Adrenal gland (tissue), 19 donors: ENCODE measurements at places on chromosomes 5 and 9. TPM values are rescaled to one million over a fixed set of nuclear protein-coding genes. Genes with fewer than 3 reads are reported as not detected.

- DNase-seq, result no peak
- H3K36me3 ChIP-seq, result no peaks in the 10 kb centered on the region
- no peak overlapping the region for H3K4me3 ChIP-seq
These were observed 101.5 kb upstream of the GHR start for GRCh38 chr5:42321785-42322184.

- no peak overlapping the region for H3K27ac ChIP-seq
- no peaks in the 10 kb centered on the region for H3K36me3 ChIP-seq
- H3K4me1 ChIP-seq, result no peaks in the 10 kb centered on the region
- H3K4me3 ChIP-seq, result no peak overlapping the region
- peaks cover 5% of the 10 kb centered on the region for H3K27me3 ChIP-seq
These were observed 300.2 kb downstream of the NTRK2 start for GRCh38 chr9:84969736-84970135.

Gene GPR150
- 0.40 TPM for polyA plus RNA-seq

Gene LHX6
- polyA plus RNA-seq, result 1.7 TPM

- H3K4me1 ChIP-seq, result no peaks in the 10 kb centered on the region
- H3K27me3 ChIP-seq, result no peaks in the 10 kb centered on the region
- H3K36me3 ChIP-seq, result no peaks in the 10 kb centered on the region
- peak; percentile 42 for DNase-seq
These were observed 77.0 kb downstream of the CYFIP2 start for GRCh38 chr5:157342822-157343402.

GRCh38 chr9:21806644-21807043 is 4.2 kb downstream of the MTAP start:
- no peaks in the 10 kb centered on the region for H3K27me3 ChIP-seq
- no peak for DNase-seq
- H3K27ac ChIP-seq, result no peak overlapping the region
- H3K4me3 ChIP-seq, result no peak overlapping the region
- H3K36me3 ChIP-seq, result peaks cover 4% of the 10 kb centered on the region
- H3K4me1 ChIP-seq, result peaks cover 25% of the 10 kb centered on the region

Gene PCDHA12
- 0.32 TPM for polyA plus RNA-seq

- no peaks in the 10 kb centered on the region for H3K27me3 ChIP-seq
- DNase-seq, result no peak
- H3K4me3 ChIP-seq, result no peak overlapping the region
- H3K4me1 ChIP-seq, result no peaks in the 10 kb centered on the region
These were observed 118.6 kb downstream of the ADAMTS2 start for GRCh38 chr5:179226696-179227095.

DNA sequence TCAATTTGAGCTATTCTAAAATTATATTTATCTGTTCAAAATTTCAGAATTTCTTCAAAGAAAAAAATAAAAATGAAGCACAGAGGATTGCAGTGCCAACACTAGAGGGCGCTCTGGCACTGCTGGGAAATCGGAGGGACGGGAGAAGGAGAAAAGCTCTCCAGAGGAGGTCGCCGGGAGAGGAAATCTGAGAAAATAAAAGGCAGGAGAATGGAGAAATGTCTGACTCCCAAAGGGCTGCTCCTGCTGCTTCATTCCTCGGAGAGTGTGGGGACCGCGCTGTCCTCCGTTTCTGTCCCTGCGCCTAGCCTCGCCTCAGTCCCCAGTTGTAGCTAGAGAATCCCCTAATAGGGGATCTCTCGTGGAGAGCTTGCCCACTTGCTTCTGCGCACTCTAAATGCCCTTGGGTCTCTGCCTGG is 40.0 kb upstream of the ARSB start:
- no peak overlapping the region for H3K4me3 ChIP-seq
- peak; percentile 69 for DNase-seq
- H3K4me1 ChIP-seq, result no peaks in the 10 kb centered on the region
- H3K27ac ChIP-seq, result no peak overlapping the region

DNA sequence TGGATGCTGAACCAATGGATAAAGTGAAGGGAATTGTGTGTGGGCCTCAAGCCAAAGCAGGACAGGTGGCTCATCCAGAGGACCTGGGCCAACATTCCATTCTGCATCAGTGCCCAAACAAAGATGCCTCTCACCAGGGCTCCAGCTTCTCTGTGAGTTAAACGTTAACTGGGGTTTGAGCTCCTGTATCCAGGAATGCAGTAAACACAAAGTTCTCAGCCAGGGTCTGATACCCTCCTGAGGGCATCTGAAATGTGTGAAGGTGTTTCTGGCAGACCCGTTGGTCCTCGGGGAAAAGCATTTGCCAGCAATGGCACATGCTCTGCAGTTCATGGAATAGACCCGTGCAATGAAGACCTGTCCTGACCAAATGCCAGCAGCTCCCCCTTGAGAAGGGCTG is 33.9 kb upstream of the AOPEP start:
- H3K27me3 ChIP-seq, result no peaks in the 10 kb centered on the region
- no peak for DNase-seq
- H3K27ac ChIP-seq, result no peak overlapping the region

DNA sequence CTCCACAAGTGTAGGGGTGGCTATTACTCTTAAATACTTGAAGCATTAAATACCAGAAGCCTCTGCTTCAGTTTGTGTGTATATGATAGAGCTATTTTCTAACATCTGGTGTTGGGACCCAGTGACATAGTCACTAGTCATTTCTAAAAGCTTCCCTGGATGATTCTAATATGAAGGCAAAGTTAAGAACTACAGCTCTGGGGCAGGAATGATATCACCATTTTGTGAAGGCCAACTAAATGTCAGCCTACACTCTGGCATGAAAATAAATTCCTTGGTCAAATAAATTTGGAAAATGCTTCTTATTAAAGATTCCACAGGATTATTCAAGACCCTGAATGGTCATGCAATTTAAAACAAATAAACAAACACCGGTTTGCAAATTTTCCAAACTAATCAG is 197.7 kb downstream of the PLK2 start:
- no peak overlapping the region for H3K4me3 ChIP-seq
- no peak for DNase-seq
- no peaks in the 10 kb centered on the region for H3K4me1 ChIP-seq
- H3K27ac ChIP-seq, result no peak overlapping the region
- no peaks in the 10 kb centered on the region for H3K36me3 ChIP-seq

Gene CCNJL
- 2.0 TPM for polyA plus RNA-seq

- no peaks in the 10 kb centered on the region for H3K4me1 ChIP-seq
- no peaks in the 10 kb centered on the region for H3K36me3 ChIP-seq
- no peak for DNase-seq
- H3K4me3 ChIP-seq, result no peak overlapping the region
- H3K27me3 ChIP-seq, result no peaks in the 10 kb centered on the region
- H3K27ac ChIP-seq, result no peak overlapping the region
These were observed 148.7 kb downstream of the OXCT1 start for GRCh38 chr5:41721516-41721915.

DNA sequence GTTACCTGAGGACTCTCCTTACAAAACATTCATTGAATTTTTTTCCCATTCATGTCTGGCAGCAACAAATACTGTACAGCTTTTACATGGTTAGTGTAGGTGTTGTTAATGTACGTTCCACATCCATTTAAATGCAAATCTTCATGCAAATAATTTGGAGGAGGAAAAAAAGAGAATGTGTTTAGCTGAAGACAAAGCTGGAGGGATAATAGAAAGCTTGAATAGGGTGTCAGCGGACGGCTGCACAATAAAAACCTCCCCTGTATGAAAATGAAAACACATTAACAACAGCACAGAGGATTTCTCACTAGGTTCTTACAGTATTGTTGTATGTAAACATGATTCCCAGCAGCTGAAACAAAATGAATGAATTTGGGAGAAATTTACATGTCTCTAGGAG is 231.5 kb downstream of the ZNF608 start:
- no peak overlapping the region for H3K4me3 ChIP-seq
- DNase-seq, result no peak
- H3K4me1 ChIP-seq, result no peaks in the 10 kb centered on the region
- H3K27ac ChIP-seq, result no peak overlapping the region

DNA sequence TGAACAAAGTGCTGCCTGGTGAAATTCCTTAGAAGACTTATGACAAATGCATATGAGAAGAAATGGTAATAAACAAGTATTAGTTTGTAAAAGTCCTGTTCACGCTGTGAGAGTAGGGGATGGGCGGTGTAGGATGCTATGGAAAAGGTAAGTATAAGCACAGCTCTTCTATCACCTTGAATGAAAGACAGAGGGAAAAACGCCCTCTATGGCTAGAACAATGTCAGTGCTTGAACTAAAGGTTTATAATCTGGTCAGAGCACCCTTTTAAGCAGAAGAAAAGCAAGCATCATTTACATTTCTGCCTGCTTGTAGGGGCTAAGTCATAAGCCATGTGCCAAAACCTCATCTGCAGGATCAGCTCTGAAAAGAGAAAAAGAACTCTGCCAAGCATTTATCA is 115.2 kb downstream of the LHFPL2 start:
- H3K4me3 ChIP-seq, result no peak overlapping the region
- no peaks in the 10 kb centered on the region for H3K27me3 ChIP-seq
- H3K27ac ChIP-seq, result peak overlapping the region; percentile 61
- DNase-seq, result no peak

DNA sequence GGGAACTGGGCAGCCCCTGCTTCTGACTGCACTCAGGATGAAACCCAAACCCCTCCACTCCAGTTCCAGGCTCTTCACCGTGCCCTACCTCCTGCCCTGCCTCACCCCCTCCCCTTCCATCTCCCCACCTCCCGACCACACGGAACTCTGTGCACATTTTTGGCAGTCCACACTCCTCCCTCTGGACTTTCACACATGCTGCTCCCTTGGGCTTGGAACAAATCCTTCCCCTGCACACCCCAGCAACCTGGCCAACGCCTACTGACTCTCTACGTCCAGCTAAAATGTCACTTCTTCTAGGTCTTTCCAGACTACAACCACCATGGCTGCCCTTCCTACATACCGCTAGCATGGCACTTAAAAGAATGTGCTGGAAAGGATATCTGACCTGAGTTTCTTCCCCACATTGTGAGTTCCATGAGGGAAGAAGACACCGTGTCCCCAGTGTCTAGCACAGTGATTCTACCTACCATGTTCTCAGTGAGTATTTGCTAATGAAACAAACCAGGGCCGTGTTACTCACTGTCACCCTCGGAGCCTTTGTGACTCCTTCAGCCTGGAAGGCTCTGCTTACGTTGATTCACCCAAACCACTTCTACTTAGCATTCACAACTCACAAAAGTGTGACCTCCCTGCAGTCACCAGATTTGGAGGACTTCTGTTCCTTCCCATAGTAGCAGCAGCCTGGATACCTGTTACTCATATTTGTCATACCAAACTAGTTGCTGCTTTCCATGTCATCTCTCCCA is 18.7 kb downstream of the RETREG1 start:
- DNase-seq, result no peak
- no peaks in the 10 kb centered on the region for H3K27me3 ChIP-seq
- H3K4me1 ChIP-seq, result no peaks in the 10 kb centered on the region
- no peak overlapping the region for H3K4me3 ChIP-seq
- no peaks in the 10 kb centered on the region for H3K36me3 ChIP-seq

Gene ZBTB34
- 1.7 TPM for polyA plus RNA-seq

- H3K4me1 ChIP-seq, result no peaks in the 10 kb centered on the region
- H3K27ac ChIP-seq, result no peak overlapping the region
These were observed 206.4 kb downstream of the COMMD10 start for GRCh38 chr5:116291271-116291670.

DNA sequence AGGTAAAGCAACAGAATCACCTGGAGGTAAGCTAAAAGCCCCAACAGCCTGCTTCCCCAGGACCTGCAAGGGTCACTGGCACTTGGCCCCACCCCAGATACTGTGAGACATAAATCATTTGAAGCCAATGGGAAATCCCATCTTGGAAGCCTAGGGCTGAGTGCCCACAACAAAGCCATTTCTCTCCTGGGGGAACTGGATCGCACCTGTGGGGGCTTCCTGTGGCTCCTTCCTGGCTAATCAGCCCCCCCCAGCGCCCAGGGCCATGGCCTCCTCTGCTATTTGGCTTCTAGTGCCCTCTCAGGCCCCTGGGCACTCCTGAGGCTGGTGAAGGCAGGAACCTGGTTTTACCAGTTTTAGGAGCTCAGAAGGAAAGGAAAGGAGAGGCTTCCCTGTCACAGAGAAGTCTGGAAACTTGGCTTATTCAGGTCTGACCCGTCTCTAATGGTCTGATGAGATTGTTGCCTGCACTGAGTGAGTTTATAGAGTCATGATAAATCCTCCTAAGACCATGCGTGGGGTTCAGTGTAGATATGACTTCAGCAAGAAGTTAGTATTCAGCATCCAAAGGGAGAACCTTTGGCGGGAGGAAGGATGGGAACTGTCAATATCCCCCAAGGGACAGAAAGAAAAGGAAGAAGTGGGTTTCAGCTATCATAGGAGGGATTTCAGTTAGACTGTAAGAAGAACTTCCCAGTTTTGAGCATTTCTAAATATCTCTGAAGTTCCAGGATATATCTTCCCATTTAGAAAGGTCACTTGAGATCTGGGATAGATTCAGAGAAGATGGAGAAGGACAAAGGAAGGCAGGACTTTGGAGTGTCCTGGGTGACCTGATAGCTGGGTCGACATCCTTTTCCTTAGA is 1.2 kb downstream of the KCNMB1 start:
- no peaks in the 10 kb centered on the region for H3K27me3 ChIP-seq
- no peak for DNase-seq
- H3K4me1 ChIP-seq, result no peaks in the 10 kb centered on the region
- H3K4me3 ChIP-seq, result no peak overlapping the region

Gene FRMD3
- polyA plus RNA-seq, result 4.5 TPM

Gene INSL4
- not detected for polyA plus RNA-seq

- no peak overlapping the region for H3K4me3 ChIP-seq
- H3K4me1 ChIP-seq, result no peaks in the 10 kb centered on the region
- no peak overlapping the region for H3K27ac ChIP-seq
- H3K27me3 ChIP-seq, result no peaks in the 10 kb centered on the region
These were observed 35.3 kb upstream of the SMIM23 start for GRCh38 chr5:171750311-171750788.

- H3K27ac ChIP-seq, result peak overlapping the region; percentile 77
- no peaks in the 10 kb centered on the region for H3K27me3 ChIP-seq
- no peaks in the 10 kb centered on the region for H3K36me3 ChIP-seq
- H3K4me3 ChIP-seq, result no peak overlapping the region
- DNase-seq, result no peak
These were observed 217.7 kb downstream of the C9orf50 start for GRCh38 chr9:129402931-129403778.

Gene INSL6
- polyA plus RNA-seq, result not detected

Gene PCDHGB2
- polyA plus RNA-seq, result 0.88 TPM

- H3K4me3 ChIP-seq, result no peak overlapping the region
- no peaks in the 10 kb centered on the region for H3K4me1 ChIP-seq
- no peak for DNase-seq
- no peak overlapping the region for H3K27ac ChIP-seq
- H3K27me3 ChIP-seq, result no peaks in the 10 kb centered on the region
These were observed 44.9 kb upstream of the LIFR start for GRCh38 chr5:38601133-38601862.

- H3K4me3 ChIP-seq, result no peak overlapping the region
- no peak for DNase-seq
- no peak overlapping the region for H3K27ac ChIP-seq
These were observed 37.2 kb downstream of the FAM170A start for GRCh38 chr5:119666542-119666941.

GRCh38 chr9:75013735-75014134 is 14.4 kb downstream of the CARNMT1 start:
- no peaks in the 10 kb centered on the region for H3K36me3 ChIP-seq
- no peaks in the 10 kb centered on the region for H3K27me3 ChIP-seq
- H3K27ac ChIP-seq, result no peak overlapping the region
- H3K4me1 ChIP-seq, result no peaks in the 10 kb centered on the region
- no peak for DNase-seq
